ENCODE measurements at places on chromosomes 2 and 18.

DNA sequence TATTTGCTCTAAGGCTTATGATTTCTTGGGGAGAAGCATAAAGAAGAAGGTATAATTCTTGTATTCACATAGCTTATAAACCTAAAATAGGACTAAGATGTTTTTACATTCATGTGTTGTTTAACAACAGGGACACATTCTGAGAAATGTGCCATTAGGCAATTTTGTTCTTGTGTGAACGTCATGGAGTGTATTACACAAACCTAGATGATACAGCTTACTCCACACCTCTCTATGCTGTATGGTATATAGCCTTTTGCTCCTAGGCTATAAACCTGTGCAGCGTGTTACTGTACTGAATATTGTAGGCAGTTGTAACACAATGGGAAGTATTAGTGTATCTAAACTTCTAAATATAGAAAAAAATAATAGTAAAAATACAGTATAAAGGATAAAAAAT is 92.1 kb downstream of the PHLPP1 start:
- DNase-seq, result no peak

DNA sequence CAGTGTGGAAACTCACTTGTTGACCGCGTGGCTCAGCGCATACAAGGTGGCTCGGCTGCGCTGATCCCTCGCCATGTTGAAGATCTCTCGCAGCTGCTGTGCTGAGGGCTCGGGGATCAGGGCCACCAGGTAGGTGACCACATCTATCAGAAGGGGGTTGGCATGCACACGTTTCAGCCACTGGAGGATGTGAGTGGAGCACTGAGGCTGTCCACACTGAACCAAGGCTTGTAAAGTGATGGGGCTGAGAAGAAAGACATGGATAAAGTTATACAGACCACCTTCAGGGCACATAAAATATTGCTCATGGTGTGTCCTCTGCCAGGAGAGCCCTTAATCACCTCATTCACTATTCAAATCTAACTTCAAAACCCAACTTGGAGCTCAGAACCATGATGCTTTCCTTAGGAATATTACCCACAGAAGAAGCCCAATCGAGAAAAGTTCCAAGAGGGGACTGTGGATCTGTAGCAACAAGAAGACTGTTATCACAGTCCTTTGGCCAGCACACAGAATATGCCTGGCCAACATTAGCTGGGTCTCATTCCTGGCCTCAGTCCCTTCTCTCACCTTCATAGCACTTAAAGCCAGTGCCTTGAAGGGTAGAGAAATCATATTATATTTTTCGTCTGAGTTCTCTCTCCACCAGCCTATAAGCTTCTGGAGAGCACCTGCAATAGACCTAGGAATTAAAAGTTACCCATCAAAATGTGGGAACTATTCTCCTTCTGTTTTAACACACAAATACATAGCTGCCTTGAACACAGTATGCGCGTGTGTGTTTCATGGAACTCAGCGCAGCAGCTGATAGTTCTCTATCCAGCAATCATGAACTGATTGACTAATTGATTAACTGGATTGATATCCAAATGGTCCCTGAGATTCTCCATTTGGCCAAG is 11.3 kb downstream of the APOB start:
- DNase-seq, result no peak

GRCh38 chr2:114628481-114628880 is 186.0 kb downstream of the DPP10 start:
- no peak for DNase-seq

- no peak for DNase-seq
Observed at GRCh38 chr18:45730832-45731575, 7.0 kb downstream of the SLC14A1 start.

GRCh38 chr2:236835307-236836024 is 250.2 kb upstream of the COPS8 start:
- no peak for DNase-seq

- DNase-seq, result peak; percentile 2
Observed at GRCh38 chr2:205878999-205879762, 196.9 kb downstream of the NRP2 start.

- DNase-seq, result no peak
Observed at GRCh38 chr2:76281156-76281841, 570.6 kb upstream of the GCFC2 start.

DNA sequence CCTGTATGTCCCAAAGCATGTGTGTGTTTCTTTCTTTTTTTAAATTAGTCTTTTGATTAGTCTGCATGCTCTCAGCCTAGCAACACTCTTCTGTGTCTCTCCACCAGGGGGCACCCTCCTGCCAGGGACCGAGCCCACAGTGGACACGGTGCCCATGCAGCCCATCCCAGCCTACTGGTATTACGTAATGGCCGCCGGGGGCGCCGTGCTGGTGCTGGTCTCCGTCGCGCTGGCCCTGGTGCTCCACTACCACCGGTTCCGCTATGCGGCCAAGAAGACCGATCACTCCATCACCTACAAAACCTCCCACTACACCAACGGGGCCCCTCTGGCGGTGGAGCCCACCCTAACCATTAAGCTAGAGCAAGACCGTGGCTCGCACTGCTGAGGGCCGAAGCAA is 93.8 kb downstream of the NRP2 start:
- no peak for DNase-seq

- no peak for DNase-seq
Observed at GRCh38 chr2:236670235-236670620, 100.6 kb downstream of the ACKR3 start.

DNA sequence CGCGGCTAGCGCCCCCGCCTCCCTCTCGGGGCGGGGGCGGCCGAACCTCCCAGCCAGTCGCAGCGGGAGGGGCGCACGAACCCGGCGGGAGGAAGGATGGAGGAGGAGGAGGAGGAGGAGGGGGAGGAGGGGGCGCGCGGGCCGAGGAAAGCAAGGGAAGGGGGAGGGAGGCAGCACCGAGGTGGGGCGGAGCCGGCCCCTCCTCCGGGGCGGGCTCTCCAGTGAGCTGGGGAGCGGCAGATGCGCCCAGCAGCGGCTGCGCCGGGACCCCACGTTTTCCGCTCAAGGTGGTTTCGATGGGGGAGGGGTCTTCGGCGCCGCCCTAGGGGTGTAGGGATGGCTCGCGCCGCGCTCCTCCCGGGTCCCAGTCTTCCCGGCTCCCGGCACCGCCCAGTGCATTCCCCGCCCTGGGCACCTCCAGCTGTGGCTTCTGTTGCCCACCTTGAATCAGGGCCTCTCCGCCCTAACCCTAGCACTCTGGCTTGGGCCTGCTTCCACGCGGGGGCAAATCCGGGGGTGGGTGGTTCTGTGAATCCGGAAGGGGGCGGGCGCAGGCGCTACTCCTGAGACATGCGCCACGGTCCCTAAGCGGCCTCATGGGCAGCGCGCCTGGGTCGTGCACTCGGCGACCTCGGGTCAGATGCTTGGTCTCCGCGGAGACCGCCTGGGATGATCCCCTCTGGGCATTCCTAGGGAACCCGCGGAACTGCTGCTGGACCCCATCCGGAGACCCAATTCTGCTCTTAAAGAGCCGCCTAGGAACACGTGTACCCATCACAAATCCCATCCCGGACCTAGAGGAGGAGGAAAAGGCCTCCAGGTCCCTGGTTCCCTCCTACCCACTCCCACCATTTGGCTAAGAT is at the start of gene FBXO41:
TSS of gene FBXO41 (minus strand) at position 183 of the 863 bp plus-strand sequence. CDS start 14,848 bp downstream, outside the sequence.
- peak; percentile 38 for DNase-seq

DNA sequence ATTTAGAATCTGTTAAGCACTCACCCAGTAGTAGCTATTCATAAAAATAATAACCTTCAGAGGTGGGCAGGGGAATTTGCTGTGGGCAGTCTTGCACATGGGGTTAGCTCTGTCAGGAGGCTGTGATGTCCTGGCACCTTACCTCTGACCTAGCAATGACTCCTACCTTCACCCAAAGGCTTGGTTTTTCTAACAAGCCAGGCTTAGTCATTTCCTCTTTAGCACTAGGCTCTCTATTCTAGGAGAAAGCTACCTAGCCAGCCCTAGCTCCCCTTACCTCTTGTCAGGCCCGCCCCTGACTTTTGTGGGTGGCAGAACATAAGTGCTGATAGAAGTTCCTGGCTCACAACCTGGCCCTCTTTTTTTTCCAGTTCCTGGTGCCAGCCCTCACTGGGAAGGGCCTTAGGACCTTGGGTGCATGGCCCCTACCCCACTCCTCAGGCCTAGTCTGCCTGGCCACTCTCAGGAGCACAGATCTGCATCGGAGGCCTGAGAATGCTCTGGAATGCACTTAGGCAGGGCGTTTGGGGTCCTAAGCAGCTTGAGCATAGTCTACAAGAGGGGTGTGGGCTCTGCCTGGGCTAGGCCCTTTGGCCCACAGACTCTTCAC is 17.7 kb downstream of the CPLX4 start:
- no peak for DNase-seq

- DNase-seq, result no peak
Observed at GRCh38 chr2:241228081-241228859, 39.8 kb downstream of the ANO7 start.

DNA sequence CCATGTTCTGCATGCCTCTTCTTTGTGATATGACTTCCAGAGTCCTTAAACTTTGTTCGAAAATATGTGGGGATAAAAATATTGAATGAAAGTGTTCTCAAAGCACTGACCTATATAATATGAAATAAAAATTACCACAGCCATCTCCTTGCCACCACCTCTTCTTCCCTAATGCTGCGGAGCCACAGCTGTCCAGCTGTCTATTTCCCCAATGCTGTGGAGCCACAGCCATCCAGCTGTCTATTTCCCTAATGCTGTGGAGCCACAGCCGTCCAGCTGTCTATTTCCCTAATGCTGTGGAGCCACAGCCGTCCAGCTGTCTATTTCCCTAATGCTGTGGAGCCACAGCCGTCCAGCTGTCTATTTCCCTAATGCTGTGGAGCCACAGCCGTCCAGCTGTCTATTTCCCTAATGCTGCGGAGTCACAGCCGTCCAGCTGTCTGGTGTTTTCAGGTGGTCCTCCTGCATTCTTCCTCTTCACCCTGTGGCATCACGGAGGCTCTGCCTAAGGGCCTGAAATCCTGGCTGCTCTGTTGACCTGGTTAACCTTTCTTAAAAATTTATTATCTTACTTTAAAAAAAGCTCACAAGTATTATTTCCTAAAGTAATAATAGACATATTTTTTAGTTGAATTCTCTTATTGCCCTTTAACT is 266.1 kb upstream of the MEX3C start:
- DNase-seq, result no peak

DNA sequence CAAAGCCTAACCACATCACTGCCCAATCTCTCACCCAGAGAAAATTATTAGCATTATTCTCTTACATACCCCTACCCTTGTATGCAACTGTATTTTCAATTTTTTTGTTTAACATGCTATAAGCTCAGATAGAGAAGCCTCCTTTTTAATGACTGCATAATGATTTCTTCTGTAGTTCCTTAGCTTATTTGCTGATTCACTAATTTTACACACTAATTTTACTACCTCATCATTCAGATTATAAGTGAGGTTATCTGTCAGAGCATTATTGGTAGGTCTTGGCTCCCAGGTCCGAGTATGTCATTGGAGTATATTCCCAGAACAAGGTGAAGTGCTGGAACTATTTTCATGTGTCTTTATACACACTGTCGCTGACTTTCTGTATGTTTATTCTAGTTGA is 45.4 kb downstream of the RHBDD1 start:
- DNase-seq, result no peak

GRCh38 chr2:133837441-133838094 is 269.3 kb upstream of the NCKAP5 start:
- no peak for DNase-seq

Data from hypothalamus (tissue), 51 donors.